ENCODE measurements at places on chromosomes 2 and 18. TPM values are rescaled to one million over a fixed set of nuclear protein-coding genes. Genes with fewer than 3 reads are reported as not detected.

DNA sequence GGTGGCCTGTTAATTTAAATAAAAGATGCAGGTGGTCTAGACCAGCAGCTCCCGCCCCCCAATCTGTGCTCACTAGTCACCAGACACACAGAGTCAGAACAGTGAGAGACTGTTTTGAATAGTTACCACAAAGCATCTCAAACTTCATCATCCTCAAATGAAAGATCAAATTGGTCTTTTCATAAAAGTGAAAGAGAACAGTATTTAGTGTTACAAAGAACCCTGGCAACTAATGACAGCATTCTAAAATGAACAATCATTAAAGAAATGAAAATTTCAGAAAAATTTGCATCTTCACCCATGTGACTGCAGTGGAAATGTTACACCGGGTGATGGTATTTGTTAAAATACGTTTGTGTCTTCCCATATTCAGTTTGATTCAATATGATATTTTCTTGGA, 65.5 kb upstream of the PMAIP1 start:
- no peak for DNase-seq

- no peak for DNase-seq
Observed at GRCh38 chr2:236918545-236918944, 167.1 kb upstream of the COPS8 start.

DNA sequence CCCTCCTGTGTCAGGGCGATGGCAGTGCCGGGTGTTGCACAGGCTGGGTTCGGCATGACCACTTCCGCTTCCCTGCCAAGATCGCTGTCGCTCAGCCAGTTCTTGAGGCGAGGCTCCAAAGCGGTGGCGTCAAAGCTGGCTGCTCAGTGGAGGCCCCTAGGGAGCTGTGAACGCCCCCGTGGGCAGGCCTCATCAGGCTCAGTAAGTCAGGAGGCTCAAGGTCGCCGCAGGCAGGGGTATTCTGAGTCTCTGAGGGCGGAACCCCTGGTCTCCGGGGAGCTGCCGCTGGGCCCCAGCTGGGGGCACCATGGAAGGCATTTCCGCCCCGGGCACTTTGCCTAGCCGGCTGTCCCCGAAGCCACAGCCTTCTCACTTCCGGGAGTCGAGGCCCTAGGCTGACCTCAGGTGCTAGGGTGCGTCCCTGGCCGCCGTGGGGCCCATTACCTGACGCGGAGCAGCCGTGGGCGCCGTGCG, 210.4 kb downstream of the SOCS6 start:
- DNase-seq: peak; percentile 3

DNA sequence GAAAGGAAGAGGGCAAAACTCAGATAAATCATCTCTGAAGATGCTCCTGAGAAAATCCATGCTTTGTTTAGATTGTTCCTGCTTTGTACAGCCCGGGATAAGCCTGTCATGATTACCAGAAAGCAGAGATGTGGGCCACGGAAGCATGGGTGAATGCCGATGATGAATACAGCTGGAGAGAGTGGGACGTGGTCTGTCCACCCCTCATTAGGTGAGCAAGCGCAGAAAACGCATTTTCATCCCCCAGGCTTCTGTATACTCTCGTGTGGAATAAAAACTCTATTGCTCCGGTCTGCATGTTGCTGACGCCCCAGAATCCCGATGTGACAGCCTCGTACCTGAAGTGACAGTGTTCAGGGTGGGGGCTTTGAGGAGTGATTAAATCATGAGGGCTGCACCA, 52.0 kb upstream of the SALL3 start:
- DNase-seq: no peak

DNA sequence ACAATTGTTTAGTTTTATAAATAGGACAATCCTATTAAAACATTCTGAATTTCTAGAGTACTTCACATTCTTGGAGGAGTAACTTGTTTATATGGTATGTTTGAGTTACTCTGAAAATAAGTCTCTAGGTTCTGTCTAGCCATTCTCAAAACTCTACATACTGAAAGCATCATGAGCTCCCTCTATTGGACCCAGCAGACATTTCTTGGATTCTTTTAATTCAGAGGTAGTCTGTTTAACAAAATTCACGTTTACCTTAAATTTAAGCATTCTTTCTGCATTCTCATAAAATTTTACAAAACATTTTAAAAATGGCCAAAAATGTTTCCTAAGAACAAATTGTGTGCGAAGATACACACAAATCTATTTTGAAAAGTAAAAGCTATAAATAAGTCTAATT, 15.3 kb downstream of the SP9 start:
- DNase-seq: no peak

GRCh38 chr2:152097801-152098495, 896 bp downstream of the CACNB4 start:
- DNase-seq: no peak

- no peak for DNase-seq
Observed at GRCh38 chr2:127105656-127106456, 1.1 kb downstream of the BIN1 start.

- no peak for DNase-seq
Observed at GRCh38 chr18:49626842-49627467, 65.1 kb downstream of the LIPG start.

GRCh38 chr18:69349912-69350597, 50.6 kb upstream of the DOK6 start:
- no peak for DNase-seq

DNA sequence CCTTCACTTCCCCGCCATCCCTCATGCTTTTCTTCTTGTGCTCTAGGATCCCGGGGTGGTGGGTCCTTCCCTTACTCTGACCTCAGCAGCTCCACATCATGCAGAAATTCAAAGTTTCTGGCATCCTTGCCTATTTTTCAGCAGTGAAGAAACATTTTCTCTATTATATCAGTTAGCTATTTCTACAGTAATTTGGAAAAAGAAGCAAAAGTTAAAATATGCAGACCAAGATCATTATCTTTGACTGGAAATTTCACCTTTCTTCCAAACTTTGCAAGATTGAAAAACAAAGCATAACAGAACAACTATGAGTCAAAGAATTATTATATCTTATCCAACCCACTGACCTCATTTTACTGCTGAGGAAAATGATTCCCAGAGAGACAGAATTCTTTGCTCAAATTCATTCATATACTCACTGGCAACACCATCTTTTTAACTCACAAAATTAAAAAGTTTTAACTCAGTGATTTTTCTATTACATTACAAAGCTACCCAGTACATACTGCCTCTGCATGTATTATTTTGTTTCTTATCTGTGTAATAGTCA, 40.5 kb downstream of the ANTXR1 start:
- no peak for DNase-seq

DNA sequence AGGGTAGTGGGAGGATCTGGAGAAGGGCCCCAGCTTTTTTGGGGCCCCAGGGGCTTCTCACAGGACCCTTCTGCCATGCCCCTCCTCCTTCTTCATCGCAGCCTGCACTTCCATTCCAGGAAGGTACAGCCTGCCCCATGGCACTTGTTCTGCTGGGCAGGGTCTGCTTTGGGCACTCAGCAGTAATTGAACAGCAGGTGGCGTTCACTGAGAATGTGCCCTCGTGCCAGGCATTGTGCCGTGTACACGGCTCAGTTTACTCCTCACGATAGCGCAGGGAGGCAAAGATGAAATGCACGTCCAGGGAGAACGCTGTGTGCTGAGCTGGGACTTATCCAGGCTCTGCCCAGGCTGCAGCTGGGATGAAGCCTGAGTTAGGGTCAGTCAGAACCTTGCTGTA, 54.8 kb upstream of the ASB18 start:
- no peak for DNase-seq

DNA sequence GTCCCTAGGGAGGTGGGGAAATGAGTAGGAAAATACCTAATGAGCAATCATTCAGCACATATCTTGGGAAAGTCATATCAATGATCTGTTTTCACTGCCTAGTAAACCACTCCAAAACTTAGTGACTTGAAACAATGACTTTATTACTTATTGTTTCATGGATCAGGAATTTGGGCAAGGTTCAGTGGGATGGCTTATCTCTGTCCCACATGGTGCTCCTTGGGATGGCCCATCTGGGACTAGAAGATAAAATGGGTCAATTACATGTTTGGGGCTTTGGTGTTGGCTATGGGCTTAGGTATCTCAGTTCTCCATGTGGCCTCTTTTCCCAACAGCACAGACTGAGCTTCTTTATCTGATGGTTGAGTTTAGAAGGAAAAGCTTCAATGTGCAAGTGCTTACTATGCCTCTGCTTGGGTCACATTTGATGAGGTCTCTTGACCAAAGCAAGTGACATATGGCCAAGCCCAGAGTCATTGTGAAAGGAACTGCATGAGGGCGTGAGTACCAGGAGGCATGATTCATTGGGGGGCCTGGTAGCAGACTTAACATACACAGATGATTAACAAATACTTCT, 218.1 kb upstream of the TNP1 start:
- no peak for DNase-seq

GRCh38 chr2:14999114-14999661, 366.7 kb downstream of the LRATD1 start:
- DNase-seq: no peak

- no peak for DNase-seq
Observed at GRCh38 chr2:177843188-177843587, 229.4 kb downstream of the PDE11A start.

DNA sequence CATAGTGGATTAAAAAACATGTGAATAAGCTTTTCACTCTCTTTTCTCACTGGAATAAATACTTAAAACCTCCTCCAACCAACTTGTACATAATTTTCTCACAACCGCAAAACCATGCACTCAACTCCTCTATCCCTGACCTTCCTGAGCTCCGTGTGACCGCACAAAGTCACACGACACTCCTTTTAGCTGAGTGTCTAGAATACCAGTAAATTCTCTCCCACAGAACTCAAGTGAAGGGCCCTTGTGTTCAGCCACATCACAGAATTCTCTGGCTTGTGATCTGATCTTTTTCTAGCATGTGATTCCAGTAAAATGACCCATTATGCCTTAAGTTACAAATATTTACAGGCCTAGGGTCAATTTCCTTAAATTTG, 91.2 kb upstream of the ARL4C start:
- no peak for DNase-seq

DNA sequence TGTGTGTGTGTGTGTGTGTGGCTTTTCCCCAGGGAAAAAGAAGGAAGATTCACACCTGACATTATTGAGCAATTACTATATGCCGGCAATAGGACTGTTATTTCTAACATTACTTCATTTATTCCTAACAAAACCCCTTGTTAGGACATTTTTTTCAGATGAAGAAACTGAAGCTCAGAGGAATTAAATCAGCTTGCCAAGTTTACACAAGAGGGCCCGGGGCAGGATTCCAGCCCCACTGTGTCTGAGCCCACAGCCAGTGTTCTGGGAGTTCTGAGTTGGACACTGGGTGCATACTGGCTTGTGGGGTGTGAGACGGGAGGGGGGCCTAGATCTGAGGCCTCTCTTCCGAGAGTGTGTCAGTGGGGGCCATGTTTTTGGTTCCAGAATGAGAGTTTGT, 9.9 kb downstream of the TOGARAM2 start:
- DNase-seq: no peak

DNA sequence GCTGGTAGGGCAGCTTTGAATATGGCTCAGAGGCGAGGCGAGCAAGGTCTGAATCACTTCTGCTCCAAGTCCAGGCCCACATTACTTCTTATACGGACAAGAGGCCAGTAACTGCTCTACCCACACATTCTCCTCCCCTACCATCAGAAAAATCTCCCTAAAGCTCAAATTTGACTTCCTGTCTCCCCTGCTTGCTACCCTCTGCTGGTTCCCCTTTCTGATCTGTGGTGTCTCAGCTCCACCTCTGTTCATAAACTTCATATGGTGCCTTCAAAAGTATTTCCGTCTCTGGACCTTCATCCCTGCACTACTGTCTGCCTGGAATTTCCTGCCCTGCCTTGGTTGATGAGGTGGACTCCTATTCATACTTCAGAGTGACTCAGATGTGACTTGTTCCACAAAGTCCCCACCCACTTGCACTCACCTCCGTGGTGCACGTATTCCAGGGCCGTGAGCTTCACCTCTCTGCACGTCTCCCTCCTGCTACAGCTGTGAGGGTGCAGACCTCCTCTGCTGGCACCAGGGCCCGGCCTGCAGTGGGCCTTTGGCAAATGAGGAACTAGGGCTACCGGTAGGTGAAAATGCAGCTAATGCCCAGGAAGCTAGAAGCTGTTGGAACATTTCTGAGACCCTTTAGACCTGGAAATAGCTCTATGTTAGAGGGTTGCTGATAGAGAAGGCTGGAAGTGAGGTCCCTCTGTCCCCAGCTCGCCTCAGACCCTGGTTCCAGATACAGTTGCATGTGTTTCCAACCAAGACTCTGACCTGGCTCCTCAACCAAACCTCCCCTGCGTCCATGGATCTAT, 24.6 kb upstream of the KCMF1 start:
- peak; percentile 51 for DNase-seq

DNA sequence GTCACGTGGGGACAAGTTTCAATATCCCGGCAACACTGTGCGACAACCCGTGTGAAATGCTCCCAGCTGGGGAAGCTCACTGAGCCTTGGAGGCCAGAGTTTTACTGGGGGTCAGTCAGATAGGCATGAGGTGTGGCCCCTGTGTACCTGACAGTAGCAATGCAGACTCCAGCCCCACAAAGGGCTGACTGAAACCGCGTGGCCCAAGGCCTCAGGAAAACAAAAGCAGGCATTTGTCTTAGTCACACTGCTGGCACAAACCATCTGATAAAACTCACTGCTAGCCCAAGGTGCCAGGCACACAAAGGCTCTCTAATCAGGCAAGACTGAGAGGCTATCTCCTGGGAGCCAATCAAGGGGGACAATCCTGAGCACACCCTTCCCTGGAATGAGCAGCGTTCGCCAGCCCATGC, 786.6 kb upstream of the RAB6C start:
- DNase-seq: no peak

DNA sequence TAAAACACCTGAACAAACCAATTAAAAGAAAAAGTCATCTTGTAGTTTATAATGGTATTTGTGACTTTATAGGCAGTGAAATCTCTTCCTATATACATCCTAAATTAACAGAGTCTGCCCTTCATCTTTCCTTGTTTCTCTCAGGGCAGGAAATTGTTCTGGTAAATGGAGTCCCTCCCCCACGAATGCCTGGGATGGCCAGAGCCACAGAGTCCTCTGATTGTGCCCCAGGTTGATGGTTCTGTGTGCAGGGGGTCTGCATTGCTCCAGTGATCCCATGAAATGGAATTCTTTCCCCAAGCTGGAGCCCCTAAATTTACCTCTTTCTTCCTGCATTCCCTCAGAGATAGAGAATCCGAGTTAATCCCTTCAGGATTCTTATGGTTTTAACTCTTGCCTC, 155.5 kb downstream of the MTX2 start:
- DNase-seq: no peak

- DNase-seq: no peak
Observed at GRCh38 chr2:8676921-8677645, 4.8 kb upstream of the ID2 start.

POTEF gene
- total RNA-seq: not detected

IL36RN gene
- total RNA-seq: not detected

DNAJC27 gene
- total RNA-seq: 14.2 TPM

HSBP1L1 gene
- total RNA-seq: 34.8 TPM

EHD3 gene
- 4.0 TPM for total RNA-seq

RSAD2 gene
- 3.8 TPM for total RNA-seq

Measured in CD4-positive, alpha-beta memory T cell (primary cell).